ENCODE measurements at places on chromosomes 6 and 20.

GRCh38 chr6:159983641-159984080, 14.8 kb downstream of the IGF2R start:
- no peak for DNase-seq

- DNase-seq: no peak
Measured at GRCh38 chr6:134537146-134537555, 219.2 kb upstream of the SGK1 start.

DNA sequence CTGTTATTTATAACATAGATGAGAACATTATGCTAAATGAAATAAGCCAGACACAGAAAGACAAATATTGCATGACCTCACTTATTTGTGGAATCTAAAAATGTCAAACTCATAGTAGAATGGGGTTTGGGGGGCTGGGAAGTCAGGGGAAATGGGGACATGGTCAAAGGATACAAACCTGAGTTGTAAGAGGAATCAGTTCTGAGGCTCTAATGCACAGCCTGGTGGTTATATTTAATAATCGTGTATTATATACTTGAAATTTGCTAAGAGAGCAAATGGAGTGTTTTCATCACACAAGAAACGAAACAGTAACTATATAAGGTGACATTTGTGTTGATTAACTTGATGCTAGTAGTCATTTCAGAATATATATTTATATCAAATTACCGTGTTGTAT, 40.8 kb upstream of the GFOD1 start:
- no peak for DNase-seq

DNA sequence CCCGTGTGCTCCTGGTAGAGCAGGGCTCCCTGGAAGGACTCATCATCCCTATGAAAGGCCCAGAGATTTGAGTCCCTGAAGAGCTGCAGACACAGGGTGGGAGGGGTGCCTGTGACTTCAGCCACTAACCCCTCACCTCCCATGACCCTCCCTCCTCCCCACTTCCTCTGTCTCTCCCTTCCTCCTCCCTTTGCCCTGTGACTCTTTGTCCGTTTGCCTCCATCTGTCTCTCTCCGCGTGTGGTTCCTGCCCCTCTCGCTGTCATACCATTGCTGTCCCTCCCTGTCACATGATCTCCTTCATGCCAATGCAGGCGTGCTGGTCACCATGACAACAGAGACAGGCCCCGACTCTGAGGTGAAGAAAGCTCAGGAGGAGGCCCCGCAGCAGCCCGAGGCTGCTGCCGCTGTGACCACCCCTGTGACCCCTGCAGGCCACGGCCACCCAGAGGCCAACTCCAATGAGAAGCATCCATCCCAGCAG, 19.0 kb downstream of the EPB41L1 start:
- no peak for DNase-seq

- DNase-seq: no peak
Measured at GRCh38 chr20:17941087-17941825, 27.3 kb downstream of the SNX5 start.

DNA sequence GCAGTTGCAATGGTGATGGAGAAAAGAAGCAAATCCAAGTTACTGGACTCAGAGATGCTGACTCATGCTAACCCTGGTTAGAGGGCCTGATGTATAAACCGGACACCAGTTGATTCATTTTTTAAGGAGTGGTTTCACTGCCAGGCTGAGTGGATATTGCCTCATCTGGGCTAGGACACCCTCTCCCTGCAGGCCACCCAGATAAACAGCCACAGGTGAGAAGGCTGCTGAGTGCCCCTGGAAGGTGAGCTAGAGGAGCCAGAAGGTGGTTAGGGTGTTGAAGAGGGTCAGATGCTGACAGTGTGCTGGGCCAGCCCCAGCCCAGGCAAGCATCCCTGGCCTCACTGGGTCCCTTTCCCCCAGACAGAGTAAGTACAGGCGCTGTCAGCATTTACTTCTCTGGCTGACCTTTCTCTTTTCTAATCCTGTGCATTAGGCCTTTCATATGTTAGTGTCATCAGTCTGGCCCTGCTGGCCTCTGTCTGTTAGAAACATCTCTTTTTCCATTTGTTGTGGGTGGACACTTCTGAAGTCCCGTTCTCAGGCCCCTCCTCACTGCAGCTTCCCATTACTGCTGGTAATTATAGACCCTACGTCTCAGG, 13.5 kb downstream of the EPB41L1 start:
- DNase-seq: peak; percentile 49

DNA sequence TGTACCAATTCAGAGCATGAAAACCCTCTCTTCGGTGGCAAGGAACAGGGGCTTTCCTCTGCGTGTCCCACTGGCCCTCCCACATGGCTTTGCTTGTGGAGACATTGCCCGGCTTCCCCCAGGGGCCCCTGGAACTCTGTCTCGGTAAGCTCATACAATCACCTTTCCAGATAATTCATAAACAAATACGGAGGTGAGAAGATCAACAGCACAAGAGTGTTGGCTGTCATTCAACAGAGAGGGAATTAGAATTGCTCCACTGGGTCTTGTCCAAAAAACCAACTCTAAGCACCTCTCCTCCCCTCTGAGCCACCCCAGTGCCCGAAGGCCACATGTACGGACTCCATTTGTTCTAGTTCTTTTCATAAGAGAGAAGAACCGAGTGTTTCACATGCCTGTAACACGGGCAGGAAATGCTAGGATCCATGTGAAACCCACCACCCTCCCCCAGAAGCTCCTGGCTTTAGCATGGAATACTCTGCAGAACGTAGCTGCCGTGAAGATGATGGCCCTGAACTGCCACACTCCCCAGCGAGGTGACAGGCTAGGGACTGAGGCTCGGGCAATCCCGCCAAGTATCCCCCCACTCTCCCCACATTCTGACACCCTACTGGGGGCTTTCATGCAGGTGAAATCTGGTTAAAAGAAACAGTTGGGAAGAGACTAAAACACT, 24.6 kb upstream of the FOXC1 start:
- no peak for DNase-seq

GRCh38 chr20:3350422-3350821, 57.0 kb downstream of the DNAAF9 start:
- DNase-seq: no peak

DNA sequence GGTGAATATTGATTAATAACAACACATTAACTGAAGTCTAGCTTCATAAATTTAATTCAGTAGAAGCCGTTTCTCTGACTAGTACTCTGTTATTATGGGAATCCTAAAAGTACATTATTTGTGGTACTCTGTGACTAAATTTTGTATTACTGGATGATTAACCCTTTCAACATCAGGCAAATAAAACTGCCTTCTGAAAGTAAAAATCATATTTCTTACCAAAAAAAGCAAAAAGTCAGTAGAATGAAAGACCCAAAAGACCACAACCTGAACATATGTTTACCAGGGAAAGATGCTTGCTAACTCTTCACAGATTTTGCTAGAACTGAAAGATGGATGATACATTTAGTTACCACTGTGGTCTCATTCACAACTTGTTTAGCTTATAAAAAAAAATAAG, 73.2 kb downstream of the AHI1 start:
- DNase-seq: no peak

GRCh38 chr6:103675807-103676406, 1183.8 kb downstream of the HACE1 start:
- peak; percentile 18 for DNase-seq

DNA sequence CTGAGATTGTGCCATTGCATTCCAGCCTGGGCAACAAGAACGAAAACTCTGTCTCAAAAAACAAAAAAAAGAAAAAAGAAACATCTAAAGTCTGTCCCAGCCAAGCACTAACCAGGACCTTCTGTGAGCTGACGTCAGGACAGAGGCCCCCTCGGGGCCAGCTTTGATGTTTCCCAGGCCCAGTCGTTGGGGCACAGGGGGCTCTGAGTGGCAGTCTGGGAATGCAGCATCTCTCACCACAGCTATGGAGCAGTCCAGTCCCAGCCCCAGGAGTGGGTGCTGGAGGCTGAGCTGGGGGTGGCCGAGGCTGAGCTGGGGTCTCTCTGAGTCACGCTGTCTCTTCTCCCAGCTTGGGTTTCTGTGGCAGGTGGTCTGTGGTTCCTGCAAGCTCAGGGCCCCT, 46.0 kb upstream of the SRF start:
- DNase-seq: no peak

- no peak for DNase-seq
Measured at GRCh38 chr6:123811378-123811777, 7.7 kb downstream of the NKAIN2 start.

DNA sequence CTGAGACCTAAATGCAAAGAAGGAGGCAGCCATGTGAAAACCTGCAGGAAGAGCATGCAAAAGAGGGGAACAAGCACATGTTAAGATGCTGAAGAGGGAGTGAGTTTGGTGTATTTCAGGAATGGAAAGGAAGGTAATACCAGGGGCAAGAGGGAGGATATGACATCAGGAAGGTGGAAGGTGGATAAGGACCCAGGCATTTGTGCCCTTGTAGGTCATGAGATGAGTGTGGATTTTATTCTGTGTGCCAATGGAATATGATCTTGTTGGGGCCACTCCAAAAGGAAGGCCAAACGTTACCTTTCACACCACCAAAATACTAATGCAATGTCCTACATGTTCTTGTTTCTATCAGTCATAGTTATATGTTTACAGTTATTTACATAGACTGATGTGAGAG, 17.2 kb upstream of the DOK5 start:
- no peak for DNase-seq

GRCh38 chr6:155765275-155766194, 309.9 kb upstream of the NOX3 start:
- DNase-seq: no peak

- no peak for DNase-seq
Measured at GRCh38 chr6:104477569-104477968, 382.1 kb downstream of the HACE1 start.

- DNase-seq: no peak
Measured at GRCh38 chr6:128723667-128724066, 159.3 kb upstream of the LAMA2 start.

DNA sequence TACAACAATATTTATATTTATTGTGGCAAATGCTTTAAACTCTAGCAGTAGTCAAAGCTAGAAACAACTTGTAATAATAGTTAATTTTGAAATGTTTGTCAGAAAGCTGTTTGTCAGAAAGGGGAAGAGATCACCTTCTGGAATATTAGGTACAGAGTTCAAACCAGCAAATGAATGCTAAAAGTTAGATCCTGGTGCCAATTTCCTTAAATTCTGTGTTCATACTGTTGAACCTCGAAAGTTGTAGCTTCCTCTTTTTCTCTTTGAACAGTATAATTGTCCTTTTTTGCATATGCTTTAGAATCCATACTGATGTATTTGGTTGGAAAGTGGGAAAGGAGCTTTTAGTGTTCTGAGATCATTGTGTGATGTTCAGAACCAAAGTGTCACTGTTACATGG, 22.4 kb downstream of the ITCH start:
- no peak for DNase-seq

- DNase-seq: no peak
Measured at GRCh38 chr6:3405679-3406078, 51.2 kb downstream of the SLC22A23 start.

DNA sequence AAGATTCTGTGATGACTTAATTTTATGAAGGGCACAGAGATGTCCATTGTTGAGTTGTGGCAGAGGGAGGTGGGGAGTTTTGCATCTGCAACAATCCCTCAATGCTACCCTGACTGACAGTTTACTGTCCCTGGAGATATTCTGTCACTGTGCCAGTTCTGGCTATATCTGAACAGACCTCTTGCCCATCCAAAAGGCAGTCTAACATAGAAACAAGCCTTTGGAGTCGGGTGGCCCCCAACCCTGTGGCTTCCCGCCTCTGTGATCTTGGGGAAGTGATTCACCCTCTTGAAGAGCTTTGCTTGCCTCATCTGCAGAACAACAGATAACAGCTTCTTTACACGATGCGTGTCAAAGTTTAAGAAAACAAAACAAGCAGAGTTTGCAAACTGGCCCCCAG, 3.8 kb upstream of the E2F1 start:
- no peak for DNase-seq

GRCh38 chr6:85866370-85866730, 223.7 kb upstream of the SYNCRIP start:
- DNase-seq: no peak

GRCh38 chr6:53239526-53239925, 90.9 kb upstream of the GCM1 start:
- no peak for DNase-seq

DNA sequence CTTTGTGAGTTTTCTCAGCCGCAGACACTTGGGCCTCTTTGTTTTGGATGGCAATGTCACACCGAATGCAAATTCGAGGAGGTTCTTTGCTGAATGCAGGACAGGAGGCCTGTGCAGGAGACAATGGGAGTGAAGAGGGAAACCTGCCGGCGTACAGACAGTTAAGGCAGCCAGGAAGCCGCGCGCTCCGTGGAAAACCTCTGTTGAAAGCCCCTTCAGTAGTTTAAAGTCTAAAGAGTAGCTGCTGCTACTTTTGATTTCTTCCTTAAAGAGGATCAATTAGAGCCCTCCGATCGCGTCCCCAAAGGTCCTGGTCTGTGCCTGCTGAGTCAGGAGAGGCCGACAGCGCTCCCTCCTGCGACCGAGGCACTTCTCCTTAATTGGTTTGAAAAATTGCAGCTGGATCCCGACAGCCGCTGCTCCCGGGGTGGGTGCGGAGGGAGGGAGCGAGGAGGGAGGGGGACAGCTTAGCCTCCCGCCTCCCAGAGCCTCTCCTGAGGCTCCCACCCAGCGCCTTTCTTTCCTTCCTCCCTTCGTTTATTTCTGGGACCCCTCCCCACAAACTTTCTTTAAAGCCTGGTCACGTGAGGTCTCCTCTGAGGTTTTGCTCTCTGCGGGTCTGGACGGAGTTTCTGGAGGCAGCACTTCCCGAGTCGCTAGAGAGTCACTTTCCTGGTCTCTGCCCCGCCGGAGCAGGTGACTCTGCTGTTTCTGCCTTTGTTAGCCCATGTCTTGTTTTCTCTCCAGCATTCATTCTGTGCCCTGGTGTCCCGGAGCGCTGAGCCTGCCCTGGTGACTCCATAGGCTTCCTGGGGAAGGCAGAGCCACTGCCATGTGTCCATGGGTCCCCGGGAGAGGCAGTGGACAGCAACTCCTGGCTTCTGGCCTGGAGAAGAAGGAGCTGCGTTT, 22.3 kb upstream of the RPP40 start:
- DNase-seq: peak; percentile 76

GRCh38 chr6:84767526-84768201, 3.3 kb upstream of the TBX18 start:
- peak; percentile 37 for DNase-seq

- DNase-seq: no peak
Measured at GRCh38 chr6:117676577-117677218, 1.4 kb downstream of the NUS1 start.

DNA sequence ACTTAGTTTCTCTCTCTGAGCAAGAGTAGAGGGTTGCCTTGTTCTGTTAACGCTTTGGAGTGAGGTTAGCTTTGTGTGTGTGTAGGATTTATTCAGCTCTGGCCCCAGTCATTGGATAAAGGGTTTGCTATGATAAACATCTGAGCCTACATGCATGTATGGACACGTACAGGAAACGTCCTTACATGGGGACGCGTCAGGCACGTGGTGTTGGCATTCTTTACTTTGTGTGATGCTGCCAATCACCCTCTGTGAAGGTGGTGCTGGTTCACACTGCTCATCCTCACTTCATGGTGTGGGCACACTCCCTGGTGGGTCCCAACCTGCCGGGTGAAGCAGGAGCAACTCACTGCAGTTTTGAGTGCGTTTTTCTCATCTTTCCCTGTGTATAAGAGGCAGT, 53.4 kb upstream of the CD93 start:
- DNase-seq: no peak

Data from right hindlimb (tissue), 1 donor.